ENCODE measurements at places on chromosomes 16 and 17. TPM values are rescaled to one million over a fixed set of nuclear protein-coding genes. Genes with fewer than 3 reads are reported as not detected.

GRCh38 chr16:56743840-56744239 is 13.9 kb downstream of the NUP93 start:
- H3K4me3 ChIP-seq: no peak overlapping the region
- no peaks in the 10 kb centered on the region for H3K27me3 ChIP-seq
- H3K4me1 ChIP-seq: peaks cover 10% of the 10 kb centered on the region
- no peak overlapping the region for H3K27ac ChIP-seq

GRCh38 chr17:57966875-57967274 is 11.7 kb upstream of the CUEDC1 start:
- no peak overlapping the region for H3K4me3 ChIP-seq
- H3K27ac ChIP-seq: no peak overlapping the region
- DNase-seq: no peak
- no peaks in the 10 kb centered on the region for H3K4me1 ChIP-seq

DNA sequence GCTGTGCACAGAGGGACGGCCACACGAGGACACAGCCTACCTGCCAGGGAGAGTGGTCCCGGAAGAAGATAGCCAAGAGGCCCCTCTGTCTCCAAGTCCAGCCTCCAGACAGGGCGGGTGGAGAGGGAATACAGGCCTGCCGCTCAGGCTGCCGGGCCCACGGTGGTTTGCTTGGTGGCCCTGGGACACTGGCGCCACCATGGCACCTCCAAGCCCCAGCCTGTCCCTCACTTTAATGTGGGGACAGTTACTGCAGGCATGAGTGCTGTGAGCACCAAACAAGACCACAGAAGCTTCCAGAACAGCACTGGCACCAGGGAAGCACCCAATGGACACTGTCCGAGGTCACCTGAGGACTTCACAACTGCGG is 22.0 kb upstream of the CHMP6 start:
- no peak for DNase-seq
- H3K27ac ChIP-seq: no peak overlapping the region
- no peak overlapping the region for H3K4me3 ChIP-seq
- peaks cover 3% of the 10 kb centered on the region for H3K36me3 ChIP-seq
- H3K27me3 ChIP-seq: peaks cover 4% of the 10 kb centered on the region

DNA sequence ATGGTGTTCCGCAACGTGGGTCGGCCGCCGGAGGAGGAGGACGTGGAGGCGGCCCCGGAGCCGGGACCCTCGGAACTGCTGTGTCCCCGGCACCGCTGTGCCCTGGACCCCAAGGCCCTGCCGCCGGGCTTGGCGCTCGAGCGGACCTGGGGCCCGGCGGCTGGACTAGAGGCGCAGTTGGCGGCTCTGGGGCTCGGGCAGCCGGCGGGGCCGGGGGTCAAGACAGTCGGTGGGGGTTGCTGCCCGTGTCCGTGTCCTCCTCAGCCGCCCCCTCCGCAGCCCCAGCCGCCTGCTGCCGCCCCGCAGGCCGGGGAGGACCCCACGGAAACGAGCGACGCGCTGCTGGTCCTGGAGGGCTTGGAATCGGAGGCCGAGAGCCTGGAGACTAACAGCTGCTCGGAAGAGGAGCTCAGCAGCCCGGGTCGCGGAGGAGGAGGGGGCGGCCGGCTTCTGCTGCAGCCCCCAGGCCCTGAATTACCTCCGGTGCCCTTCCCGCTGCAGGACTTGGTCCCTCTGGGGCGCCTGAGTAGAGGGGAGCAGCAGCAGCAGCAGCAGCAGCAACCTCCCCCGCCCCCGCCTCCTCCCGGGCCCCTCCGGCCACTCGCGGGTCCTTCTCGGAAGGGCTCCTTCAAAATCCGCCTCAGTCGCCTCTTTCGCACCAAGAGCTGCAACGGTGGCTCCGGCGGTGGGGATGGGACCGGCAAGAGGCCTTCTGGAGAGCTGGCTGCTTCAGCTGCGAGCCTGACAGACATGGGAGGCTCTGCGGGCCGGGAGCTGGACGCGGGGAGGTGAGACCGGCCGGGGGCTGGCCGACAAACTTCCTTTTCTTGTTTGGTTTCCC is 821 bp downstream of the SOCS7 start:
- peak overlapping the region; percentile 66 for H3K4me3 ChIP-seq
- peaks cover 46% of the 10 kb centered on the region for H3K4me1 ChIP-seq
- H3K27ac ChIP-seq: peak overlapping the region; percentile 54
- no peaks in the 10 kb centered on the region for H3K36me3 ChIP-seq
- H3K27me3 ChIP-seq: no peaks in the 10 kb centered on the region

DNA sequence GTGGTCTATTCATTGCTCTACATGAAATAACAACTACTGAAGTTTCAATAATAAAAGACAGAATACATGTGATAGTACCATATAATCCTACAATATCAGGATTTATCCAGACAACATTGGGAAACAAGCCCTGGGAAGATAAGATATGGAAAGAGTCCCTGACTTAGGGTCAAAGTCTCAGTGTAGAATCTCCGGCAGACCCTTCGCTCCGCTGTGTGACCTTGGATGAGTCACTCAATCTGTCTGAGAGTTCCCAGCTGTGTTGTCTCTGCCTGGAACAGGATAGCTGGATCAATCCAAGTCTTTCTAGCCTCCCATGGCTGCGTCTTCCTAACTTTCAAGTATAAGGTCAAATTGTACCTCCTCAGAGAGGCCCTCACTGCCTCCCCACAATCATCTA is 335.9 kb downstream of the TMEM114 start:
- DNase-seq: no peak
- no peaks in the 10 kb centered on the region for H3K4me1 ChIP-seq
- H3K27ac ChIP-seq: no peak overlapping the region
- H3K36me3 ChIP-seq: no peaks in the 10 kb centered on the region
- H3K27me3 ChIP-seq: peaks cover 2% of the 10 kb centered on the region

DNA sequence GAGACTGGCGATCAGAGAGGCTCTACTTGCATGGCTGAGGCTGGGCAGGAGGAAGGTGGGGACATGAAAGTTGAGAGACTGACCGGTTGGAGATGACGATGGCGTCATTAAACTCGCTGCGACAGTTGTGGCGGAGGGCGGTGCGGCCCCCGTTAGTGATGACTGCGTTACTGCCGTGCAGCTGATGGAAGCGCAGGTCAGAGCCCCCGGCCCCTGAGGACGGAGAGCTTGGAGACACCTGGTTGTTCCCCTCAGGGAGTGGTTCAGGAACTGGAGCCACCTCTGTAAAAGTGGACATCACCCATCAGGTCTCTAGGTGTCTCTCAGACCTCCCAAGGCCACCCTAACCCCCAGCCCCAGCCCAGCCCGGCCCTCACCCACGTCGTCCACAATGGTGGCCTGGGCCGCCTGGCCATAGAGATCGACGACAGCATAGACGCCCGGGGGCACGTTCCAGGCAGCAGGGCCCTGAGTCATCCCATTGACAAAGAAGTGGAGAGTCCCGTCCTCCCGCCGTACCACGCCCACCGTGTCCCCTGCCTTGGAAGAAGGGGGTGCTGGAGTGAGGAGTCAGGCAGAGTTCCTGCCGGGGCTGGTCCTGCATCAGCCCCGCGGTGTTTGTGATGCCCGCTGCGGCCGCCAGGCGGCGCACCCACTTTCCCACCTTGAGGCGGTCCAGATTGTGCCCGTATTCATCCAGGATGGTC is 5.3 kb downstream of the NEURL4 start:
- H3K4me1 ChIP-seq: peaks cover 30% of the 10 kb centered on the region
- no peaks in the 10 kb centered on the region for H3K27me3 ChIP-seq
- no peak overlapping the region for H3K27ac ChIP-seq
- peaks cover 28% of the 10 kb centered on the region for H3K36me3 ChIP-seq

DNA sequence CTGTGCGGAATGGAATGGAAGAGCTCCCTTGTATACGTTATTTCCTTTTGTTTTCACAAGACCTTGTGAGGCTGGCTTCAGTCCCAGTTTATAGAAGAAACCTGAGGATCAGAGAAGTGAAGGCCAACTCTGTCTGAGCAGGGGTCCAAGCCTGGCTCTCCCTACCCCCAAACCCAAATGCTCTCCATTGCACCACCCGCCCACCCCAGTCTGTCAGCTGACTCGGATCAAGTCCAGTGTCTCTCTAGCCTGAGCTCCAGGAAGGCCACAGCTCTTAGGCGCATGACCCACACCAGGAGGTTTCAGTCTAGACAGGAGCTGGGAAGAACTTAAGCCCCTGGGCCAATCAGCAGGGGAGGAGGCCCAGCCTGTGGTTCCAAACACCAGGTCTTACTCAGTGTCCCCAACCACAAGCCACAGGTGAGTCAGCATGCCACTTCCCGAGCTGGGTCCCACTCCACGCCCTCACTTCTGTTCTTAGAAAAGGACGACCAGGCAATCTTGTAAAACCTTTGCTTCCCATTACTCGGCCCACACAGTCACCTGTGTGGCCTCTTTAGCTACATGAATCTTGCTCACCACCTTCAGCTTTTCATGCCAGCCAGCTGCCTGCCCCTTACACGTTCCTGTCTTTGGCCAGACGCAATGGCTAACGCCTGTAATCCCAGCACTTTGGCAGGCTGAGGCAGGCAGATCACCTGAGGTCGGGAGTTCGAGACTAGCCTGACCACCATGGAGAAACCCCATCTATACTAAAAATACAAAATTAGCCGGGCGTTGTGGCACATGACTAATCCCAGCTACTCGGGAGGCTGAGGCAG is 27.8 kb downstream of the TK2 start:
- H3K27ac ChIP-seq: peak overlapping the region; percentile 95
- H3K27me3 ChIP-seq: no peaks in the 10 kb centered on the region
- H3K36me3 ChIP-seq: peaks cover 3% of the 10 kb centered on the region
- peak; percentile 88 for DNase-seq

GRCh38 chr16:78478267-78478861 is 378.9 kb downstream of the WWOX start:
- H3K36me3 ChIP-seq: no peaks in the 10 kb centered on the region
- no peak overlapping the region for H3K4me3 ChIP-seq
- peak; percentile 16 for DNase-seq

DNA sequence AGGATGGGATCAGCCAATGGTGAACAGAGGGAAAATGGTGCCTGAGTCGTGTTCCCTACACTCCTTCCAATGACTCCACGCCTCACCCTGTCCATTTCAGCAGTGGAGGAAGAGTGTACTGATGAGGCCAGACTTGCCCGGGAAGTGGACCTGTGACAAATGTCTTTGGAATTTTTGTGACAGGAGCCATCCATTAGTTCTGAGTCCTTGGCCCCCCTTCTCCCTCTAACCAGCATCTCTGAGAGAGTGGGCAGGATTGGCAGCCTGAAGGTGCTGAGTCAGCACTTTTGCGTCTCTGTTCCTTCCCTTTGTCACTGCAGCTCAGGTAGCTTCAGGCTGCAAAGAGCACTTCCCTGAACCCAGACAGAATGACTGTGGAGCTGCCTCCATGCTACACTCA is 30.8 kb downstream of the BEAN1 start:
- H3K4me1 ChIP-seq: peaks cover 7% of the 10 kb centered on the region
- H3K4me3 ChIP-seq: no peak overlapping the region
- DNase-seq: no peak
- peaks cover 26% of the 10 kb centered on the region for H3K27me3 ChIP-seq

- no peaks in the 10 kb centered on the region for H3K4me1 ChIP-seq
- H3K27ac ChIP-seq: no peak overlapping the region
- peaks cover 6% of the 10 kb centered on the region for H3K27me3 ChIP-seq
- DNase-seq: no peak
- no peak overlapping the region for H3K4me3 ChIP-seq
Observed at GRCh38 chr16:23282568-23282967, 19.5 kb upstream of the SCNN1B start.

- no peaks in the 10 kb centered on the region for H3K36me3 ChIP-seq
- no peak overlapping the region for H3K27ac ChIP-seq
- peaks cover 13% of the 10 kb centered on the region for H3K27me3 ChIP-seq
- DNase-seq: no peak
- no peaks in the 10 kb centered on the region for H3K4me1 ChIP-seq
Observed at GRCh38 chr16:66446737-66447136, 19.6 kb downstream of the BEAN1 start.

DNA sequence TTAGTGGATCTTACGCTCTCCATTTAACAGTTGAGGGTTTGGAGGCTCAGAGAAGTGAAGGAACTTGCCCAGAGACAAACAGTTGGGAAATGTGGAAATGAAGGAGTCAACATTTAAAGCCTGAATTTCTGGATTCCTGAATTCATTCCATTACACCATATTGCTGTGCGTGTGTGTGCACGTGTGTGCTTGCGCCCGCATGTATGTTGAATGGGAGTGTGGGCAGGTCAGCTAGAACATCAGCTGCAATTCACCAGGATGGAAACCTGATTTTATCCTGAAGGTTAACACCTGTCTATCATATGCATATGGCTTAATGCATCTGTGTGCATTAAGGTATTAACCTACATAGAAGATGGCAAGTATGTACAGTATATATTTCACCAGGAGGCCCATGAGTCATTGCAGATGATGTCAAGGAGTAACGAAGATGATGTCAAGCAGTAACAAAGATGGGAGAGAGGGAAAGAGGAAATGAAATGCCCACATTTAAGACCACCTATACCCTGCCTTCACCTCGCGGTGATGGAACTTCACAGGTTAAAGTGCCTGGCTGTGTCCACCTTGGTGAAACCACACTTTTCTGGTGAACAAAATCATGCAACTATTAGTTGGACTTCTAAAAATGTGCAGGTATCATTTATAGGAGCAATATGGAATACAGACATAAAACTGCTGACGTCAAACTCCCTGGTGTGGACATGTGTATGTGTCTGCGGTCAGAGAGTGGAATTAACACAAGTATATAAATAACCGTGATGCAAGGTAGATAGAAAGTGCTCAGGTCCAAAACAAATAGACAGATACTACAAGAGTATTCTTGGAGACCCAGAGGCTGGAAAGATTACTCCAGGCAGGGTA is 832 bp upstream of the ADAP2 start:
- H3K27ac ChIP-seq: no peak overlapping the region
- no peak overlapping the region for H3K4me3 ChIP-seq
- H3K36me3 ChIP-seq: no peaks in the 10 kb centered on the region
- H3K4me1 ChIP-seq: peaks cover 8% of the 10 kb centered on the region

- H3K4me1 ChIP-seq: peaks cover 42% of the 10 kb centered on the region
- H3K27me3 ChIP-seq: no peaks in the 10 kb centered on the region
- H3K4me3 ChIP-seq: peak overlapping the region; percentile 34
Observed at GRCh38 chr16:29641561-29641960, 21.5 kb upstream of the SPN start.

DNA sequence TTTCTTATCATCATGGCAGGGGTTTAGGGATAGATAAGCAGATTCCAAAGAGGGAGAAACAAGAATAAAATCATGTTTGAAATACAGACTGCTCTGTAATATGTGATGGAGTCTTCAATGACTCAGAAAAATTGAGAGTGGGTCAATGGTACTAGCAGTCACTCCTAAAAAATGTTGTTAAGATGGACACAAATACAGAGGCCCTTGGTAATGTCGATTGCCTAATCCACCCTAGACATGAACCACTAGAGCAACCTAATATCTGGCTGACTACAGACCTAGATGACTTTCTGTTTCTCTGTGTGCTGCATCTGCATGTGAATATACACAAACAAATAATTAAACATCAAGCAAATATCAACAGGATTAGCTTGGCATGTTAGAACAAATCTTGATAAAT is 135.8 kb downstream of the CDH8 start:
- H3K27ac ChIP-seq: no peak overlapping the region
- no peak overlapping the region for H3K4me3 ChIP-seq
- no peak for DNase-seq
- no peaks in the 10 kb centered on the region for H3K4me1 ChIP-seq
- H3K36me3 ChIP-seq: no peaks in the 10 kb centered on the region

- H3K27ac ChIP-seq: no peak overlapping the region
- H3K27me3 ChIP-seq: peaks cover 2% of the 10 kb centered on the region
Observed at GRCh38 chr16:31167315-31167714, 12.6 kb upstream of the FUS start.

- DNase-seq: no peak
- H3K27ac ChIP-seq: peak overlapping the region; percentile 61
- H3K4me3 ChIP-seq: no peak overlapping the region
- peaks cover 16% of the 10 kb centered on the region for H3K36me3 ChIP-seq
- H3K4me1 ChIP-seq: peaks cover 52% of the 10 kb centered on the region
- no peaks in the 10 kb centered on the region for H3K27me3 ChIP-seq
Observed at GRCh38 chr17:37087683-37088082, 138.9 kb downstream of the AATF start.

The CCL17 gene
- total RNA-seq: 0.40 TPM

The OR4D2 gene
- total RNA-seq: not detected

The CHST5 gene
- total RNA-seq: 0.06 TPM

The CD300A gene
- total RNA-seq: 6.7 TPM

The VAT1 gene
- 12.8 TPM for total RNA-seq

The MTSS2 gene
- total RNA-seq: 7.1 TPM

Measured in activated CD4-positive, alpha-beta T cell treated with anti-CD3 and anti-CD28 coated beads, Interleukin-2, amount 10 ng/mL, durations not matched to agents 7 days and 5 days (primary cell).